ENCODE measurements at places on chromosomes 12 and 14.

DNA sequence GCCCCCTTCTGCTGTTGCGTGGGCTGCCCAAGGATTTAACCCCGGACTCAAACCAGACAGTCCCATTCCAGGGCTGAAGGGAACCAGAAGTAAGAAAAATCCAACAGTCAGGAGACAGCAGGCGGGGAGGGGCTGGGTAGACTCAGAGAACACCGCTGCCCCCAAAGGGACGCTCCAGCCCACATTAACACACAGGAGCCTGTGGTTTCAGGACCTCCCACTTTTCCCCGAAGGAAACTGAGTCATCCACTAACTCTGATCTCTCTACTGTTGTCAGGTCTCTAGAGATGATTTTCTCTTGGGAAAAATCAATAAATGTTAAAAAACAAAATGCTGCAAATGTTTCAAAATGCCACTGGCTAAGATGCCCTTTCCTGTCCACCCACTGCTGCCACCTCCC lies 41.6 kb downstream of the FBXO21 start:
- DNase-seq = no peak

GRCh38 chr12:113398346-113399290 lies 5.1 kb downstream of the SDS start:
- no peak for DNase-seq

- DNase-seq = no peak
These were observed 69.8 kb downstream of the ANO6 start for GRCh38 chr12:45285717-45286116.

- no peak for DNase-seq
These were observed 5.9 kb downstream of the ZFYVE21 start for GRCh38 chr14:103721334-103722120.

DNA sequence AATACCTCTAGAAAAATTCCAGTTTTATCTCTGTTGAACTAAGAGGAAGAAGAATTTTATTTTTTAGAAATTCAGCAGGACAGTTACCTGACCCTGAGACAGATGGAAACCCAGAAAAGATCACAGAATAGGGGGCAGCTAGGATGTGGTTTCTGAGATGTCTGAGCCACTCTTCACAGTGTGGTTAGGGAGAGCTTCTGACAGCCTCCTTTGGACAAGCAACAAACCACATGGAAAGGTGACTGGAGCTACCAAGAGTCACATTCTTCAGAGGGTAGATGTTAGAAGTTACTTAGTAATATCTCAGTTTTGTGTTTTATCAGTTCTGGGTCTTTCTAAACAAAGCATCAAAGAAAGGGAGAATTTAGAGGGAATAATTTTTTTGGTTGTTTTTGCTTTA lies 117.3 kb upstream of the NAP1L1 start:
- DNase-seq = no peak

DNA sequence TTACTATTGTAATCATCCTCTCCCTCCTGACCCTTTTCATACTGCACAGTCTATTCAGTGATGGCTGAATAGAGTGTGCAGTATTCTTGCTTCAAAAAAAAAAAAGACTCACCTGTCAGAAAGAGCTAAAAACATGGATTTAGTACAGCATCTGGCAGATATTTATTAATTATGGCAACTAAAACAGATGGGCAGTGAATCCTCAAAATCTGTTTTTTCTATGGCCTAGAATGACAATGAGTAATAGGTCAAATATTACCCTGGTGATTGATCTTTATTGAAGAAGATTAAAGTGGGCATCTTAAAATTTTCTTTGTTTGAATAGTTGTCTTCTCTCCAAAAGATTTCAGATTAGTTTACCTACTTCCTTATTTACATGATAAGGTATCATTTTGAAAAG lies 543.6 kb downstream of the FOXG1 start:
- DNase-seq = no peak

DNA sequence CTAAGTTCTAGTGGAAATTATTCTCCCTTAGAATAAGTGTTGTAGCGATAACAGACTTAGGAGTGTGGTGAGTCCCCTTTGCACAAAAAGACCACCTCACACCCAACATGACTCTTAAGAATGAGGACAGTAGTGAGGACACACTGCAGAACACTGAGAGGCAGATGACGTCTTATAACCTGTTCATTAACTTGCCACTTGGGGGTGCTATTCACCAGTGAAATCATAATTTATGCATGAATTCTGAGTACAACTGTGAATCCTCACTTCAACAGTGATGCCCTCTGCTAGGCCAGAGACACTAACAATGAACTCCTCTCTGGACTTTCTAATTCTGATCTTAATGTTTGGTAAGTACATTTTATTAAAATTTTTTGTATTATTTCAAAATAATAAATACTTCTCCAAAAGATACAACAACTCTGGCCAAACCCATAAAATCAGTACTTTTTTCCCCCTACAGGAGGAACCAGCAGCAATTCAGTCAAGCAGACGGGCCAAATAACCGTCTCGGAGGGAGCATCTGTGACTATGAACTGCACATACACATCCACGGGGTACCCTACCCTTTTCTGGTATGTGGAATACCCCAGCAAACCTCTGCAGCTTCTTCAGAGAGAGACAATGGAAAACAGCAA lies 274.7 kb downstream of the DAD1 start:
- peak; percentile 71 for DNase-seq

GRCh38 chr12:89212339-89212771 lies 139.9 kb downstream of the DUSP6 start:
- no peak for DNase-seq

DNA sequence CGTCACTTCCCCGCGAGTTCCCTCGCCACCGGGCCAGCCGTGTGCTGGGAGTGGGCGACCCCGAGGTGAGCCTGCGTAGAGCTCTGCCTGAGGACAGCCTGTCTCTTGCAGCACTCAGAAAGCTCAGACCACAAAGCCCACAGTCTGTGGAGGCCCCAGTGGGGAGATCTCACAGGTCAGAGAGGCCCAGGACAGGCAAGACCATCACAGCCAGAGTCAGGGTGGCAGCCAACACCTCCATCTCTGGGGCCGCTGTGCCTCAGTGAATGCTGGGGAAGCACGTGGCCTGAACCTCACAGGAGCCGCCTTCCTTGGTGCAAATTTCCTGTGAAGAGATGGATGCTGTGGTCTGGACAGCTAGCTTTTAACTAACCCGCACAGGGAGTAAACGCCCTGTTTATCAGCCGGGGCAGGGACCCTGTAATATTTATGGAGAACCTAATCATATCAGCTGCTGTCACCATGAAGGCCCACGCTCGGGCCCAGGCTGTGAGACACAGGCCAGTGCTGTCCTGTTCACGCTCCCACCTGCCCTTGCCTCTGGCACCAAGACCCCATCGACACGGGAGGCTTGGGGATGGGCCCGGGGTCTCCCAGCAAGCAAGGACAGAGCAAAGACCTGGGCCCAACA lies 56.9 kb downstream of the CDC42BPB start:
- DNase-seq = no peak

DNA sequence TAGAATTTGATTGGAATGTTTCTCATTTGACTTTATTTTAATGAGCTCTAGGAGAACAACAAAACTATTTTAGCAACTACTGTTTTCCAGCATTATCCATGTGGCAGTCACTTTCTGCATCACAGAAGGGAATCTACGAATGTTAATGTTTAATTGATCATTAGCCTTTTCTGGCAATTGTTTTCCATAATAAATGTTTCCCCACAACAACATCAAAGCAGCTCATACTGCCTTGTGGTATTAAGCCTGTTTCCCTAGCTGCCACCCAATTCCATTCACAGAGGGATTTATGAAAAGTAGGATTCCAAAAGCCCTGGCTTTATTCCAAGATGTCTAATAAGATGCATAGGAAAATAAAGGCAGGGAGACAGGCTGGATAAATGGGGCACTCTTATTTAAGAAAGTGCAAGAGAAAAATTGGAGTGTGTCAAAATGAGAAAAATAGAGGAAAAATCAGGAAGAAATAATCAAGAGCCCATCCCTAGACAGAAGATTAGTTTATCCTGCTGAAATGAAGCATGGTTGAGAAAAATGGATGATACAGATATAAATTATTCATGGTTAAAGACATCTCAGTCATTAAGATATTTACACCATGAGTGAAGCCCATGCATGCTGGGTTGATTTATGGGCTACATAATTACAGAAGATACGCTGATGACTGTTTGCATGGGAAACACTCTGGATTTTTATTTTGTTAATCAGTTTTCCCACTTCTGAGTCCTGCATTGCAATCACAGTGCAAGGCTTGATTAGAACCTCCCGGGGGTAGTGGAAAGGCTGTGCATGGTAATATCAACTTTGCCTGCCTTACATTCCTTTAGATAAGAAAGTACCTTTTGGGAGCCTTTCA lies 180.3 kb downstream of the HELB start:
- no peak for DNase-seq

Data from GM12865 (cell line).